Smooth muscle cell of the brain vasculature (primary cell): ENCODE measurements at places on chromosomes 16 and 17.

- DNase-seq = no peak
These were observed 363.3 kb downstream of the SEC14L1 start for GRCh38 chr17:77503916-77504651.

- DNase-seq = no peak
These were observed at the start of gene ST6GALNAC2 for GRCh38 chr17:76585649-76586593. ST6GALNAC2 (minus strand) TSS chr17:76585860; CDS start chr17:76585808, 52 bp downstream.

GRCh38 chr16:89139907-89140361, 31.6 kb upstream of the CDH15 start:
- no peak for DNase-seq

DNA sequence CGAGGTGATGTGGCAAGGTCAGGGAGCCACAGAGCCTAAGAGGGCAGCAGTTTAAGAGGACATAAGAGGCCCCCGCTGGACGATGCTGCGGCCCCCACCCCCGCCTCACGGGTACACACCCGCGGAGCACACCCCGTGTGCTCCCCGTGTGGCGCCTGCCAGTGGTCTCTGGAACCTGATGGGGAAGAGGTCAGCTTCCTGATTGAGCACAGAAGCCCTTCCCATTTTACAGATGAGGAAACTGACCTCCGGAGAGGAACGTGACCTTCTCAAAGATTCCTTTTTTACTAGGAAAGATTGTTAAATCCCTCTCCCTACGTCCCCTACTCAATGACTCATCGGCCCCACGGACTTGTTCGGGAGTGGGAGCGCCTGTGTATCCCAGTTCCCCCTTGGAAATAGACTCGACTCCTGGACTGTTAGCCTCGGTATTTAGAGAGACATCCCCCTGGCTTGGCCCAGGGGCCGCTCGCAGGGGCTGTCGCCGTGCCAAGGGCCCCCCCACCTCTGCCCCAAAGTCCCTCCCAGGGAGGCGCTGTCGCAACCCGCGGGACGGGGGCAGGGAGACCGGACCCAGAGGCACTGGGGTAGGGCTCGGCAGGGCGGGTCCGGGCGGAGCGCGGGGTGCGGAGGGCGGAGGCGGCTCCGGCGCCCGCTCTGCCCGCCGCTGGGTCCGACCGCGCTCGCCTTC, at the start of gene ABCC3:
Gene ABCC3 (plus strand): TSS at position 658 of the 691 bp plus-strand sequence. CDS start 56 bp downstream, outside the sequence.
- no peak for DNase-seq

- no peak for DNase-seq
These were observed 1496.5 kb upstream of the GOT2 start for GRCh38 chr16:60230666-60231065.

GRCh38 chr17:78677303-78678221, 100.4 kb upstream of the DNAH17 start:
- no peak for DNase-seq

DNA sequence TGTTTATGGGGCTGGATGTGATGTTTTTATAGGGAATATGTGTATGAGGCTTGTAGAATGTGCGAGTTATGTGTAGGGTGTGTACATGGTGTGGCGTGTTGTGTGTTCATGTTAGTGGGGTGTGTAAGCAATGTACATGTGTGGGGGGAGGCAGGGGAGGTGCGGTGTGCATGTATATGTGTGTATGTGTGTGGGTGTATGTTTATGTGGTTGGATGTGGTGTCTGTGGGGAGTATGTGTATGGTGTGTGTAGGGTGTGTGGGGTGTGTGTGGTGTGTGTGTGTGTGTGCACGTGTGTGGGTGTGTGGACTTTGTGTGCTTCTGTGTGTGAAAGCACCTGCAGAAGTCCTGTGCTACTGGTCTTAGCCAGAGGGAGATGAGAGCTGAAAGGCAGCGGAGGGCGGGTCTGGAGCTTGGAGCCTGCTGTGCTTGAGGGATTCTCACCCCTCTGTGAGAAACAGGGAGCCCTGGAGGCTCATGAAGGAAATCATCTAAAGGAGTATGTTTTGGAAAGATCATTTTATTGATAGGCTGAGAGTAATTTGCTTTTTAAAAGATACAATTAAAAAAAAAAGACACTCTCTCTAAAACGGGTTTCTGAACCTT, 222.7 kb downstream of the HS3ST4 start:
- no peak for DNase-seq

DNA sequence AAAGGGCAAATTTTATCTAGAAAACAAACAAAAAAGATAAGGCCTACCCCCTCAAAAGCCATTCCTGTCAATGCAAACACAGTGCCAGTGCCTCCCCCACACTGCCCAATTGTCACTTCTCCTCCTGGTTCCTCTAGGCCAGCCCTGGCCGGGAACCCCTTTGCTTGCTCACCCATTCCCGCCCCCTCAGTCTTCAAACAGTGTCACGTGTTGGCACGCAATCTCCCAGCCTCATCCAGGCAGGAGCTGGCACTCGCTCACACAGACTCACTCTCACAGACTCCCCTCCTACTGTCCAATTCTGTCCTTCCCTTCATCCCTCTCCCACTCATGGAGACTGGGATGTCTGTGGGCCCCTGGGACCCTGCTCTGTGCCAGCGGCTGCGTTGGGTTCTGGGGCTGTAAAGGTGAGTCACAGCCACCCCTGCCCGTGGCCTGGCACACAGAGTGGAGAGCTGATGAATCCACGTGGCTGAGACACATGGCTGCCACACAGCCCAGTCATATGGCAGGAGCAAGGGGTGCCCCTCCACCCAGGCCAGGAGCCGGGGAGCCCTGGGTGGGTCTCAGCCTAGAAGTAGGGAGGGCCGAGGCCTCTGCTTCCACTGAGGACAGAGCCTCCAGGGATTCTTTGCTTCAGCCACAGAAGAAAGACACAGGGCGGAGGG, 54.8 kb downstream of the VAC14 start:
- DNase-seq = no peak
